Renal pelvis (tissue), 12 donors: ENCODE measurements at places on chromosomes 3 and 15. TPM values are rescaled to one million over a fixed set of nuclear protein-coding genes. Genes with fewer than 3 reads are reported as not detected.

Gene ARNT2
- polyA plus RNA-seq: 61.3 TPM

Gene DPPA4
- polyA plus RNA-seq: 2.8 TPM

Gene CAPN3
- polyA plus RNA-seq: 33.0 TPM

Gene CATSPER2
- 9.4 TPM for polyA plus RNA-seq

Gene ATP13A4
- polyA plus RNA-seq: 3.0 TPM

Gene NEK11
- polyA plus RNA-seq: 15.8 TPM

Gene HIGD2B
- polyA plus RNA-seq: not detected

Gene EHHADH
- polyA plus RNA-seq: 21.8 TPM
